Endothelial cell of umbilical vein (primary cell): ENCODE measurements at places on chromosomes 7 and 10. TPM values are rescaled to one million over a fixed set of nuclear protein-coding genes. Genes with fewer than 3 reads are reported as not detected.

- no peak for DNase-seq
- no peaks in the 10 kb centered on the region for H3K4me1 ChIP-seq
- H3K4me3 ChIP-seq, result no peak overlapping the region
- H3K27me3 ChIP-seq, result no peaks in the 10 kb centered on the region
- H3K27ac ChIP-seq, result no peak overlapping the region
Observed at GRCh38 chr7:69968969-69969556, 370.8 kb downstream of the AUTS2 start.

Gene COBL
- 0.07 and 0.11 TPM in 2 replicates for total RNA-seq

Gene FOXP2
- 2.7 and 3.3 TPM in 2 replicates for total RNA-seq

GRCh38 chr10:121961456-121961855 is 13.6 kb downstream of the NSMCE4A start:
- DNase-seq, result peak; percentile 82
- H3K27me3 ChIP-seq, result no peaks in the 10 kb centered on the region
- no peak overlapping the region for H3K4me3 ChIP-seq

GRCh38 chr7:11985376-11985775 is 153.4 kb upstream of the THSD7A start:
- no peaks in the 10 kb centered on the region for H3K36me3 ChIP-seq
- H3K27ac ChIP-seq, result no peak overlapping the region
- no peaks in the 10 kb centered on the region for H3K4me1 ChIP-seq
- H3K4me3 ChIP-seq, result no peak overlapping the region
- no peak for DNase-seq

DNA sequence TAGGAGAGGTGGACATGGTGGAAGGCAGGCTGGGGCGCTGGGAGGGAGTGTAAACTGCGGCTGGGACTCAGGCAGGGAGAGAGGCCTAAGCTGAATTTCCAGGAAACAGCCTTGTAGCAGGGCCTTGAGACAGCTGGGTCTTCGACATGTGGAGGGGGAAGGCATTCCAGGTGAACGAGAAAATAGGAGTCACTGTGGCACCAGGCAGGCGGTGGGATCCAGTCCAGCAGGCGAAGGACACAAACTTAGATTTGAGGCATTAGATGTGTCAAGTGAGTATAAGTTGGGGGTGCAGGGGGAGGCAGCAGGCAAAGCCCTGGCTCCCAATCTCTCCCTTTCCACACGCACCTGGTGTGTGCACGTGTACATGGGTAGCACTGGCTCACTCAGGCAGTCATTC is 105.3 kb downstream of the PTPN20 start:
- no peak for DNase-seq
- no peak overlapping the region for H3K27ac ChIP-seq
- peaks cover 2% of the 10 kb centered on the region for H3K27me3 ChIP-seq
- no peaks in the 10 kb centered on the region for H3K4me1 ChIP-seq

DNA sequence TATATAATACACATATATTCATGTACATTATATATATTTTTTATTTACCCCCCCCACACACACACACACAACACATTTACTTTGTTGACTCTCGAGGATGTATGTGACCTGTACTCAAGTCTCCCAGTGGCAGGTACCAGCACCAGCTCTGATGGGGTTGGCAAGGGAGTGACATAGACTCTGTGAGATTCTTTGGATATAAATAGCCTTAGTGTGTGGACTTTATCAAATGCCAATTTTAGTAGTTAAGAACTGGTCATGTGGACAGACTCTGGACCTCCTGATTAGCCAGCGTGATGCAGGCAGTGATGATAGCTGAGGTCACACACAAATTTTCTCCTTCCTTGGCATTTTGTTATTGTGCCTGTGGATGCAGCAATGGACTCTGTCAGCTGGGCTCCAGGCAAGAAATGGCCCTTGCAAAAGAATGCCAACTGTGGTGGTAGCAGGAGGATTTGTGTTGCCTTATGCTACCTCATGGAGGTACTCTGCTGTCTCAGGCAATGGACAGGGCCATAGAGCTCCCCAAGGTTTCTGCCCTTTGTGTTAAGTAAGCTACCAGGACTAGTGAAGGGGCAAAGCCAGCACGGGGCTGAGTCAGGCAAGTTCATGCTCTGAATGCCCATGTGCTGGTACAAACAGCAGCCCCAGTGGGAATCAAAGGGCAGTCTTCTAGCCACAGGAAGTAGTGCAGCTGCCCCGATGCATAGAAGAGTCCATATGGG is 224.6 kb upstream of the ZWINT start:
- H3K27ac ChIP-seq, result no peak overlapping the region
- H3K4me3 ChIP-seq, result no peak overlapping the region
- no peaks in the 10 kb centered on the region for H3K27me3 ChIP-seq
- H3K4me1 ChIP-seq, result no peaks in the 10 kb centered on the region
- no peak for DNase-seq

DNA sequence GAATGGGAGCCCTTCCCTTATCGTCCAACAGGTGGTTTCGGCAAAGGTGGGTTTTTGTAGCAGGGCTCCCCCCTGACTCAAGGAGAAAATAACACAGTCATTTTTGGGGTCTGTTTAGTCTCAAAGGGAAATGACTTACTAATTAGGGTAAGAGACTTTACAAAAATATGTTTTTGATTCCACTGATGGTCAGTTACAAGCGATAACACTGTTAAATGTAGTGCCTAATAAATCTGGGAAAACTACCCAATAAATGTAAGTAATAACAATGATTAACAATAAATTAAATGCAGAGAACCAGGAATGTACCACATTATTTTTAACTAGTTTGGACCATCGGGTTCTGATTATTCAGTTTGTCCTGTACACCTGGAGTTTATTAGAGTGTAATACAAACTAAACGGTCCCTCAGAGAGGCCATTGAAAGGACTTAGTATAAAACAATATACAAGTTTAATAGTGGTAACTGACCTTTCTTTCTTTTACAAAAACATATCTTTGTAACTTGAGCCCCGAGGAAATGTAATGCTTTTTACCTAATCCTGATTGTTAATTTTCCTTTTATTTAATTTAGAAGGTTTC is 216.2 kb upstream of the HABP2 start:
- no peaks in the 10 kb centered on the region for H3K36me3 ChIP-seq
- H3K27me3 ChIP-seq, result no peaks in the 10 kb centered on the region
- H3K4me3 ChIP-seq, result no peak overlapping the region

- no peaks in the 10 kb centered on the region for H3K36me3 ChIP-seq
- no peak for DNase-seq
- H3K4me3 ChIP-seq, result no peak overlapping the region
Observed at GRCh38 chr7:34845666-34846361, 187.8 kb downstream of the NPSR1 start.

- no peak for DNase-seq
- H3K4me3 ChIP-seq, result no peak overlapping the region
- no peaks in the 10 kb centered on the region for H3K27me3 ChIP-seq
- H3K27ac ChIP-seq, result no peak overlapping the region
- no peaks in the 10 kb centered on the region for H3K36me3 ChIP-seq
- H3K4me1 ChIP-seq, result no peaks in the 10 kb centered on the region
Observed at GRCh38 chr10:6486309-6486708, 93.8 kb downstream of the PRKCQ start.

DNA sequence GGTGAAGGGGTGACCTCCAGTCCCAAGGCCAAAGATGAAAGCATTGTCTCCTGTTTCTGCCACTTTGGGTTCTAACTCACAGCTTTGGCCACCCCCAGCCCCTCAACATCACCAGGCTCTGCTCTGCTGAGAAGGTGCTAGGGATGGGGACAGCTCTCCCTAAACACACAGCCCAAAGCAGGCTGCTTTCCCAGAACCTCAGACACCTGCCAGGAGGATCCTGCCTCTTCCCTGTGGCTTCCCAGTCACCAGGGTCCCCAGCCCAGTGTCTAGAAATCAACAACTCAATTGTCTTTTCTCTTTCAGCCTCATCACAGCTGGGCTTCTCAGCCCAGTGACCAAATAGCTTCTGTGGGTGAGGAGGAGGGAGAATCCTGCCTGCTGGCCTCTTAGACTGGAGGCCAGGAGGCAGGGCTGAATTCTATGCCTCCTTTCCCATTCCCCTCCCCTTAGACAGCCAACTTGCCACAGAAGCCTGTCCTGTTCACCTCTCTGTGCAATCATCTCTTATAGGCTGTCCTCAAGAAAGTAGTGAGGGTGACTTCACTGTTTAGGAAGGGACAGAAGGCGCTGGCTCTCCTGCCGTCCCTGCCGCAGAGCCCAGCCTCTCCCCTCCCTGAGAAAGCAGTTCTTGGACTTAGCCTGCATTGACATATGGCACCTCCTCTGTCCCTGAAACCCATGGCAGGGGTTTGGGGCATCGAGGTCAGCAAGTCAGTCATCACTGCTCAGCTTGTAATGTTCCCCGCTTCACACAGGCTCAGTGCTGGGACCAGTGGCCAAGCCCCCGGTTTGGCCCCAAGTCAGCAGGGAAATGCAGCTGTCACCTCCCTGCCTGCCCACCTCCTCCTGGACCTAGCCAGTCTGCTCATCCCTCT is 3.7 kb downstream of the FGF8 start:
- peaks cover 73% of the 10 kb centered on the region for H3K27me3 ChIP-seq
- no peaks in the 10 kb centered on the region for H3K4me1 ChIP-seq
- DNase-seq, result no peak
- no peak overlapping the region for H3K4me3 ChIP-seq
- no peak overlapping the region for H3K27ac ChIP-seq
- no peaks in the 10 kb centered on the region for H3K36me3 ChIP-seq

Gene IDE
- total RNA-seq, result 52.6 and 53.5 TPM in 2 replicates

- peaks cover 17% of the 10 kb centered on the region for H3K4me1 ChIP-seq
- no peak for DNase-seq
- H3K27ac ChIP-seq, result no peak overlapping the region
- no peak overlapping the region for H3K4me3 ChIP-seq
Observed at GRCh38 chr10:93386631-93387369, 95.3 kb downstream of the MYOF start.

Gene RBP4
- total RNA-seq, result not detected in 2 replicates

- H3K4me3 ChIP-seq, result peak overlapping the region; percentile 99
- H3K27ac ChIP-seq, result peak overlapping the region; percentile 67
- H3K4me1 ChIP-seq, result peaks cover 36% of the 10 kb centered on the region
- peak; percentile 60 for DNase-seq
- H3K36me3 ChIP-seq, result peaks cover 71% of the 10 kb centered on the region
Observed at GRCh38 chr10:17233286-17233991, 5.4 kb downstream of the VIM start.

DNA sequence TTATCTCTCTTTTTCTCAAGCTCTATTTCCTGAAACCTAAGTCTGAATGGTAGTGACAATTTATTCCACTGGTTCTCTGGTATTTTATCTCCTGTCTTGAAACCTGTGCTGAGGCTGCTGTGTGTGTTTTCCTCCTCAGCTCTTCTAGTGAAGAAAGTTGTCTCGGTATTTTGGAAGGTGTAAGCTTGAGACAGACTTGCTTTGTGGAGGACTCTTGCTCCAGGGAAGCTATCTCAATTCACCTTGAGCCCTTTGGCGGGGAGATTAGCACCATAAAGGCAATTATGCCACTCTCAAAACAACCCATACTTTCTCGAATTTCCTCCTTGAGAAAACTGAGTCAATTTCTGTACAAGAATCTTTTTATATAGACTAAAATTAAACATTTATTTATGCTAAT is 141.6 kb downstream of the THSD7A start:
- H3K36me3 ChIP-seq, result no peaks in the 10 kb centered on the region
- no peak overlapping the region for H3K4me3 ChIP-seq
- H3K4me1 ChIP-seq, result no peaks in the 10 kb centered on the region
- DNase-seq, result no peak
- H3K27ac ChIP-seq, result no peak overlapping the region

DNA sequence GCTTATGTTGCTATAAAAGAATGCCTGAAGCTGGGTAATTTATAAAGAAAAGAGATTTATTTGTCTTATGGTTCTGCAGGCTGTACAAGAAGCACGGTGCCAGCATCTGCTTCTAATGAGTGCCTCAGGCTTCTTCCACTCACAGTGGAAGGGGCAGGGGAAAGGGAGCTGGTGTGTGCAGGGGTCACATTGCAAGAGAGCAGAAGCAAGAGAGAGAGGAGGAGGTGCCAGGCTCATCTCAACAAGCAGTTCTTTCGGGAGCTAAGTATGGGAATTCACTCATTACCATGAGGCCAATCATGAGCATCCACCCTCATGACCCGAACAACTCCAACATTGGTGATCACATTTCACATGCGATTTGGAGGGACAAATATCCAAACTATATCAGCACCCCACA is 17.2 kb upstream of the SLK start:
- H3K27me3 ChIP-seq, result no peaks in the 10 kb centered on the region
- no peak for DNase-seq
- H3K4me3 ChIP-seq, result no peak overlapping the region
- H3K36me3 ChIP-seq, result no peaks in the 10 kb centered on the region

DNA sequence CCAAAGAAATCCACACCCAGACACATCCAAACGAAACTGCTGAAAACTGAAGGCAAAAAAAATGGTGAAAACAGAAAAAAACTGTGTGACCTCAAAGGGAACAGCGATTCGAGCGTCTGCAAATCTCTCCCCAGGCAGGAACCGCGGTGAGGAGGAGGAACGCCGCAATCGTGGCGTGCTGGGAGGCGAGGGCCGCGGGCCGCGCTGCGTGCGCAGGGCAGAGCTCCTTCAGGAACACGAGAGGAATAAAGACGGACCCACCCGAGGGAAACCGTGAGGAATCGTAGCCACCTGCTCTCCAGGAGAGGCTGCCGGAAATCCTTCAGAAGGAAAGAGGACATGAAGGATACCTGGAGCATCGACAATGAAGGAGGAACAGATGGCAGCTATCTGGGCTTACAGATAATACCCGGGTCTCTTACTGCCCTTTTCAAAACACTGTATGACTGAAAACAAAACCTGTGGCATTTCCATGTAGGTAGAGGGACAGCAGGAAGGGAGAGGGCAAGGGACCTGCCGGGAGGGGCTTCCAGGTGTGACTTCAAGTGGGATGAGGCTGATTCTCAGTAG is 266.0 kb downstream of the MAD1L1 start:
- H3K4me3 ChIP-seq, result no peak overlapping the region
- no peaks in the 10 kb centered on the region for H3K4me1 ChIP-seq
- H3K36me3 ChIP-seq, result no peaks in the 10 kb centered on the region
- no peaks in the 10 kb centered on the region for H3K27me3 ChIP-seq
- no peak overlapping the region for H3K27ac ChIP-seq

Gene DNAJC30
- total RNA-seq, result 10.4 and 11.9 TPM in 2 replicates

DNA sequence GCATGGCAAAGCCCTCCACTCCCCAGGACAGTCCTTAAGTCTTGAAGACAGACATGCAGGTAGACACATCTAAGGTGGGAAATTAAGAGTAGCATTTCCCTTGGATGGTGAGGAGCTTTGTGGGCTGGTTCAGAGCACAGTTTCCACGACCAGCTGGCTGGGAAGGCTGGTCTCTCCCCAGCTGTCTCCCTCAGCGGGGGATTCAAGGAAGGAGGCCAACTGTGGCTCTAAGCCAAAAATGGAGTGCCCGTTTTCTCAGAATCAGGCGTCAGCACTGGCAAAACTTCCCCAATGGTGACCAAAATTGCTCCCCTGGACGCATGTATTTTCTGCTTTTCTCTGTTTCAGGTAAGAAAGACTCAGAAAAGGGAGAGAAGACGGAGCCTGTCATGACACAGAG is 230.6 kb upstream of the FZD8 start:
- no peaks in the 10 kb centered on the region for H3K4me1 ChIP-seq
- DNase-seq, result no peak
- H3K27me3 ChIP-seq, result no peaks in the 10 kb centered on the region
- H3K4me3 ChIP-seq, result no peak overlapping the region

DNA sequence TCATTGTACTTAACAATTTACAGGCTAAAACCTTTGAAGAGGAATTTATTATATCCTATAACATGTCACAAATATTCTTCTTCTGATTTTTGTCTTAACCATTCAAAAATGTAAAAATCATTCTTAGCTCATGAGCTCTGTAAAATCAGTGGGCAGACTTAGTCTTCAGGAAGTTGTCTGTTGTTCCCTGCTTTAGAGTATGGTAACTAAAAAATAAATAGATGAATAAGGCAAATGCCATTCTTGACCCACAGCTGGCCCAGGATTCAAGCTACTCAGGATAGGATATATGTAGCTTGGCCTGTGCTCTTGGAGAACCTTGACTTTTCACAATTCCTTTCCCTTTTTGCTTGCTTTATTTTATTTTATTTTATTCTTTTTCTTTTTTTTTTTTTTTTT is 51.5 kb downstream of the LRRC4 start:
- no peak for DNase-seq
- H3K27ac ChIP-seq, result no peak overlapping the region
- no peaks in the 10 kb centered on the region for H3K4me1 ChIP-seq
- H3K4me3 ChIP-seq, result no peak overlapping the region
- H3K27me3 ChIP-seq, result no peaks in the 10 kb centered on the region
